ENCODE measurements at places on chromosomes 16 and 17.

GRCh38 chr17:78563189-78564145 is 13.7 kb downstream of the DNAH17 start:
- no peak for DNase-seq

DNA sequence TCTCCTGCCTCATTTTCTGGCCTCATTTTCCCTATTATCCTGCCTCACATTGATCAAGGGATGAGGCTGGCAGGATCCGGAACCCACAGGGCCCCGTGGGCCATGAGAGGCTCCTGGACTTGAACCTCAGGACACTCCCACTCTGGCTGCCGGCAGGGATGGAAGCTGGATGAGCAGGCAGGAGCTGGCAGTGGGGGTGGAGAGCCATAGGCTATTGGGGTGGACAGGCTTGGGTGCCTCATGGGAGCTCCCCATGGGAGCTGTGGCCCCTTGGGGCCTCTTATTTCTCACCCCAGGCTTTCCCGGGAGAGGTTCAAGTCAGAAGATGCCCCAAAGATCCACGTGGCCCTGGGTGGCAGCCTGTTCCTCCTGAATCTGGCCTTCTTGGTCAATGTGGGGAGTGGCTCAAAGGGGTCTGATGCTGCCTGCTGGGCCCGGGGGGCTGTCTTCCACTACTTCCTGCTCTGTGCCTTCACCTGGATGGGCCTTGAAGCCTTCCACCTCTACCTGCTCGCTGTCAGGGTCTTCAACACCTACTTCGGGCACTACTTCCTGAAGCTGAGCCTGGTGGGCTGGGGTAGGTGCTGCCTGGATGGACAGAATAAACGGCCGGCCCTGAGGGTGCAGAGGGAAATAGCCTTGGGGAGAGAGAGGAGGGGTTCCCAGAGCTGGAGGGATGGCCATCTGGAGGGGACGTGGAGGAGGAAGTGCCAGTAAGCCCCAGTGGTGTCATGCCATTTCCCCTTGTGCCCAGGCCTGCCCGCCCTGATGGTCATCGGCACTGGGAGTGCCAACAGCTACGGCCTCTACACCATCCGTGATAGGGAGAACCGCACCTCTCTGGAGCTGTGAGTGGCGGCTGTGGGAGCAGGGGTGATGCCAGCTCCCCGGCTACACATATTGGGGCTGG is 10.7 kb upstream of the DRC7 start:
- DNase-seq = no peak

DNA sequence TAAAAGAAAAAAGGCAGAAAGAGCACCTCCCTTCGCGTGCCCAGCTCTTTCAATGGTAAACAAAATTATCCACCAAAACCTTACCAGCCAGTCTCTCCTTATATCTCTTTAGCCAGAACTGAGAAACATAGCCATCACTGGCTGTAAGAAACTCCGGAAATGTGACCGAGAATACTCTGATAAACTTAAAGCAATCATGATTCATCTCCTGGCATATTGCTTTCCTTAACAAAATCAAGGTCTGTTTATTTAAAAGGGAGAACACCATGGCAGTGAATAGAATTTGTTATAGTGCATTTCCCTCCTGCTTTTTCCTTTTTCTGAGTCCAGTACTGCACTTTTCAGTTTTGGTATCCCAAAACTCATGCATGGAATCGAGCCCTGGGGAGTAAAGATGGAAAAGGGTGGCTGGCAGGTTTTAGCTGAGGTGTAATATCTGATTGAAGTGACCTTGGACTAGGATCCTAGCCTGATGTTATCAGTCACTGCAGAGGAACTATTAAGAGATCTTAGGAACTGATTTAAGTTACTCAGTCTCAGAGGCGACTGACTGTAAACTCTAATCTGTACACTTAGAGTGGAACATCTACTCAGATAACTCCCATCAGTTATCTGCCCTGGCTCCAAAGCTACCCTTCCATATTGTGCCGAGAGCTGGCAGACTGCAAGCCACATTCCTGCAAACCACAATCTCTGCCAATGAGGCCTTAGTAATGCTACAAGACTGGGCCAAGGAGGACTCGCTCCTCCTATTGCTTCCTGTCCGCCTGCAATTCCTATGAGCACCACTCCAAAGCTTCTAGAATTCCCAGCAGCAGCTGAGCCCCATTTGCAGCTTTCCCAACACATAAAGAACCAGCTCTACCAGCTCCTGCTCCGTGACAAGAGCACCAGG is 7.4 kb upstream of the COX10 start:
- DNase-seq = no peak

DNA sequence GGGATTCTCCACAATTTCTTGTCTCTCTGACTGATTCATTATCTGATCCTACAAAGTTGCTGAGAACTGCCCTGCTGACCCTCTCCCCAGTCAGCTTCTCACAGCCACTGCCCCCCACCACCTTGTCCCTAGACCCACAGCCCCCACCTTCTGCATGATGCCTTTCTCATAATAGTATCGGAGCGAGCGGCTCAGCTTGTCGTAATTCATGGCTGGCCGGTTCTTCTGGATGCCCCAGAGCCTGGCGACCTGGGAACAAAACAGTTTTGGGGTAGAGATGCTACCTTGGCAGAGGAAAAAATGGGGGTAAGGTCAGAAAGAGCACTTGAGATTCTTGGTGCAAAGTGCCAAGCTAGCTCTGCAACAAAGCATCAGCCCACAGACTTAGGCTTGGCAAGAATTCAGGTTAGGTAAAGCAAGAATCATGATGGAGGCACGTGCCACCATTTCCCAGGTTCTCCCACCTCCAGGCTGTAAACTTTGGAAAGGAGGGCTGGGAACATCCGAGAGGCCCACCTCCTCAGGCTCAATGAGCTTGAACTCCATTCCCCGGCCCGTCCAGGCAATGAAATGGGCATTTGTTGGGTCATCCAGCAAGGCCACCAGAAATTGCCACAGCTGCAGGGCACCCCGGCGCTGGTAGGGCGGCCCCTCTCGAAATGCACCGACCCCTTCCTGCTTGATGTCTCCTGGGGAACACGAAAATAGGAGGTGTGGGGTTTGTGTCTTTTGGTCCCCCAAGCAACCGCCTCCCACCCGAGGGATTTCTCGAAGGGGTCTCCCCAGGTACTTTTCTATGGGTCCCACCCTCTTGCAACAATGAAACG is 16.9 kb downstream of the ETV4 start:
- no peak for DNase-seq

DNA sequence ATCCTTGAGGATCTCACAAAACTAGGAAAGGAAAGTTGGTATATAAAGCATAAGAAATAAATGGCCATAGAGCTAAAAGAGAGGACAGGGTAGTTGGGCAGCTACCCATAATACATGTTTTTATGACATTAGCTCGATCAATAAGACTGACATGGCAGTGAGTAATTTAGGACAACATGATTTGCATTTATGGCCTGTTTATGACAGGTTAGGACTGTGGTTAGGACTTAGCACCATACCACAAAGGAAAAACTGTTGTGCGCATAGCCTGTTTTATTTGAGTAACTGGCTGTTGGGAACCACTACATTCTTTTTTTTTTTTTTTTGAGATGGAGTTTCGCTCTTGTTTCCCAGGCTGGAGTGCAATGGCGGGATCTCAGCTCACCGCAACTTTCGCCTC is 18.0 kb upstream of the TRIM37 start:
- no peak for DNase-seq

- no peak for DNase-seq
Measured at GRCh38 chr17:21573961-21574610, 118.2 kb upstream of the KCNJ18 start.

- DNase-seq = no peak
Measured at GRCh38 chr16:12468552-12468951, 335.1 kb downstream of the CPPED1 start.

Measured in stimulated activated CD8-positive, alpha-beta memory T cell treated with anti-CD3 and anti-CD28 coated beads, Interleukin-4, amount 100 ng/mL, for 4 hours (primary cell).